Activated CD4-positive, alpha-beta T cell treated with anti-CD3 and anti-CD28 coated beads, Interleukin-2, amount 50 U/mL, for 1 hour (primary cell): ENCODE measurements at places on chromosomes 6 and 20.
A peak's percentile ranks its signal among the peaks of the same experiment; 100 is the strongest.

- no peak for DNase-seq
Observed at GRCh38 chr20:13771853-13772453, 12.8 kb downstream of the ESF1 start.

DNA sequence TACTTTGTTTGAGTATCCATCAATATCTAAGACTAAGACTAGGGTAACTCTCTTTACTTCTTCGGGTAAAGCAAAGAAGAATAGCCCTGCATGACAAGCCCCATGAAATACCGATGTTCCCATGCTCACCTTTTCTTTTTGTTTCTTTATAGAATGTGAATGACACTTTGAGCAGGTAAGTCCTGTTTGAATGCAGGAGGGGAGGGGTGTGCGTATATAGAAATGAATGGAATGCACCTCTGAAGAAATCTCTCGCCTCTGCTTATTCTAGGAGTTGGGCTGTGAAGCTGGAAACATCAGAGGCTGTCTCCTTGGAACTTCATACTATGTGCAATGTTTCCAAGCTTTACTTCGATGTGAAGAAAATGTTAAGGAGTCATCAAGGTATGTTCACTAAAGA lies 10.3 kb downstream of the TRIM38 start:
- DNase-seq, result no peak

GRCh38 chr6:37759221-37760144 lies 60.0 kb upstream of the ZFAND3 start:
- DNase-seq, result no peak

GRCh38 chr6:25899580-25900408 lies 25.8 kb upstream of the SLC17A3 start:
- no peak for DNase-seq

DNA sequence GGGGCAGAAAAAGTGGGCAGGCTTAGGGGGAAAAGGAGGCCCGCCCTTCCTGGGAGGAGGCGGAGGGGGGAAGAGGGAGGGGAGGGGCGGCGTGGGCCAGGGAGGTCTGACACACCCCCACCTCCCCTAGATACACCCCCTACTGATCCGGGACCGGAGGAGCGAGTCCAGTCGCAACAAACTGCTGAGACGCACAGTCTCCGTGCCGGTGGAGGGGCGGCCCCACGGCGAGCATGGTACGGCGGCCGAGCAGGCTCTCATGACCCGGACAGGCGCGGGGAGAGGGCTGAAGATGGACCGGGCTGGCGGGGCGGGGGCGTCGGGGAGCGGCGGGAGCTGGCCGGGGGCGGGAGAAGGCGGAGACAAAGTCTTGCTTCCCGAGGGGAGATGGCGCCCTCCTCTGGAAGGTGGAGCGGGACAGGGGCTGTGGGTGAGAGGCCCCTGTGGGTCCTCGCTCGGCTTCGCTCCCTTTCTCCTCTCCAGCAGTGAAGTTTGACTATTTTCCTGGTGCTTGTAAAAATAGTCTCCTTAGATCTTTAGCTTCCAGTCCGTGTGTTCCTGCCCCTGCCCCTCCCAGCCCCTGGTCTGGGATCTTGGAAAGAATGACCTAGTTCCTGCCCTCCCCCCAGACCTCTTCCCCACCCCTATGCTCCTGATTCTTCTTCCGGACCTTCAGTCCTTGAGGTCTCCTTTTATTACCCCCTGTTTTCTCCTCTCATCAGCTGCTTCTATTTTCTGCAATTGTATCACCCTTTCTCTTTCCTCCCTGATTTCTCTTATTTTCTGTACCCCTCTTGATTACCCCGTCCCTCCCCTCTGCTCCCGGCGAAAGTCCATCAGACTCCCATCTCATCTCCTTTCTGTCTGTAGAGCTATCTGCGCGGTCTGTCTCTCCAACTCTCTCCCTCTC lies 6.1 kb downstream of the SYNGAP1 start:
- peak; percentile 79 for DNase-seq

DNA sequence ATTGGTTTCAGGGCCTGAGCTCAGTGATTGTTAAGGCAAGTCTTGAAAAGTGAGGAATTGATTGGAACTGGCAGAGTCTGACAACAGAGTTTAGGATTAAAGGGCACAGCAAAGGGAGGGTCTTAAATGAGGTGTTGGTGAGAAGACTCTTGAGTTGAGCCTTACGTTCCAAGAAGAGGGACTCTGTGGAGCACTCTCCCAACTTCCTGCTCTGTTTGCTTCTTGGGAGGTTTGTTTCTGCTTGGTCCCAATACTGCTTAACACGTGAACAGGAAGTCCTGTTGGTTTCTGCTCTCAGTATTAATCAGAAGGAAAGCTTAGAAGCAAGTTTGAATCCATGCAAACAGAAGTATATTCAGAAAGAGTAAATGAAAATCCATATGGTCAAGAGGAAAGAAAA lies 15.6 kb upstream of the SYNDIG1 start:
- DNase-seq, result no peak

DNA sequence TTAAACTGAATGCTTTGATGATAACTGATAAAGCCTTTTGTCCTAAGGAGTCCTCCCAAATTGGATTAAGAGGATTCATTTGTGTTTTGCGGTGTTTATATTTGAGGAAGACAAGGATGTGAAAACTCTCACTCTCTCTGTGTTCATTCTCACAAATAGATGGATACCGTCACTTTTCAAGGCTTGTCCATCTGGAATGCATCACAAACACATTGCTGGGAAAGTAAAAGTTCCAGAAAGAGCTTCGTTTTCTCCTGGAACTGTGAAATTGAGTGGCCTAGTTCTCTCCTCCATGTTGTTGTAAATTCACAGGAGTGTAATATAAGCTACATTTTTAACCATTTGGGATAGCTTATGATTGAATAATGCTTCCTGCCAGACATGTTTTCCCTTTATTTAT lies 581.6 kb upstream of the FLRT3 start:
- DNase-seq, result no peak

- no peak for DNase-seq
Observed at GRCh38 chr6:11174242-11174611, 58.2 kb downstream of the NEDD9 start.

DNA sequence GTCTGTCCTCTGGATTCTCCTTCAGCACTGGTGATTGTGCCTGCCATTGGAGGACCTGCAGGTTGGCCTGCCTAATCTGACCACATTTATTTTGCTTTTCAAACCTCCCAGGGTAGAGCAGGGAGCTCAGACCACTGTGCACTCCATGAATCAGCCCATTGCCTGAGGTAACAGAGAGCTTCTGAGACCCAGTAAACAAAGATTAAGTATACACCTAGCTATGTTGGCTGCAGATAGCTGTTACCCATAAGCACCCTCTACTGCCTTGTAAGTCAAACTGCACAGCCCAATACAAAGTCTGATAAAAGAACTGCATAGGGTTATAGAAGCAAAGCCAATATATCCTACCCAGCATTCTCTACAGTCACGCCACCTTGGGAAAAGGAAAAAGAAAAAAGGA lies 338.7 kb downstream of the HTR1B start:
- no peak for DNase-seq

GRCh38 chr6:49552596-49552995 lies 2.1 kb downstream of the C6orf141 start:
- DNase-seq, result no peak

GRCh38 chr6:119337252-119337651 lies 12.3 kb downstream of the MAN1A1 start:
- no peak for DNase-seq

- no peak for DNase-seq
Observed at GRCh38 chr6:139927742-139928305, 553.4 kb upstream of the CITED2 start.
